ENCODE measurements at places on chromosomes 3 and 15. TPM values are rescaled to one million over a fixed set of nuclear protein-coding genes. Genes with fewer than 3 reads are reported as not detected.

Gene KNG1
- 0.44 TPM for total RNA-seq

Gene TRAK1
- total RNA-seq = 82.3 TPM

Gene GABRR3
- total RNA-seq = not detected

Gene TMEM45A
- 591 TPM for total RNA-seq

- H3K36me3 ChIP-seq = no peaks in the 10 kb centered on the region
- no peak overlapping the region for H3K27ac ChIP-seq
- no peaks in the 10 kb centered on the region for H3K4me1 ChIP-seq
- H3K27me3 ChIP-seq = no peaks in the 10 kb centered on the region
- DNase-seq = no peak
Observed at GRCh38 chr15:93200081-93200836, 111.2 kb upstream of the RGMA start.

Gene GXYLT2
- 18.6 TPM for total RNA-seq

- peaks cover 7% of the 10 kb centered on the region for H3K27me3 ChIP-seq
- DNase-seq = no peak
- H3K27ac ChIP-seq = no peak overlapping the region
- no peaks in the 10 kb centered on the region for H3K4me1 ChIP-seq
Observed at GRCh38 chr3:140917772-140918171, 23.9 kb upstream of the SLC25A36 start.

DNA sequence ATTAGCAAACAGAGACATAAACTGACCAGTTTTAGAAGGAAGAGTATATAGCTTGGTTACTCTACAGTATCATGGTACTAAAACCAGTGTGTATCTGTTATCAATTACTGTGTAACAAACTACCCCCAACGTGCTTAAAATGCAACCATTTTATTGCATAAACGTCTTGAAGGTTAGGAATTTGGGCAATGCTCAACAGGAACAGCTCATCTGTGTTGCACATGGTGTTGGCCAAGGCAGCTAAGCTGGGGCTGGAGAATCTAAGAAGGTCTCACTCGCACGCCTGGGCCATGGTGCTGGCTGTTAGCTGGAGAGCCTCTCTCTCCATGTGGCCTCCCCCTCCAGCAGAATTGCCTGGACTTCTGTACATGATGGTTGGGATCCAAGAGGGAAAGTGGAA lies 81.2 kb upstream of the THBS1 start:
- no peak for DNase-seq
- no peak overlapping the region for H3K27ac ChIP-seq
- no peaks in the 10 kb centered on the region for H3K27me3 ChIP-seq
- no peaks in the 10 kb centered on the region for H3K36me3 ChIP-seq
- no peak overlapping the region for H3K4me3 ChIP-seq

Gene SEMA3B
- total RNA-seq = 5.2 TPM

Gene PLXND1
- total RNA-seq = 35.1 TPM

- no peak for DNase-seq
- no peak overlapping the region for H3K27ac ChIP-seq
- H3K36me3 ChIP-seq = no peaks in the 10 kb centered on the region
- H3K4me3 ChIP-seq = no peak overlapping the region
Observed at GRCh38 chr15:77688693-77689092, 56.0 kb upstream of the LINGO1 start.
